ENCODE measurements at places on chromosomes 4 and X. TPM values are rescaled to one million over a fixed set of nuclear protein-coding genes. Genes with fewer than 3 reads are reported as not detected.

The MAP7D2 gene
- 0.14 TPM for total RNA-seq

The GSX2 gene
- not detected for total RNA-seq

The SLC10A4 gene
- total RNA-seq: 0.27 TPM

The ARX gene
- total RNA-seq: not detected

The VSIG4 gene
- not detected for total RNA-seq

The SYNPO2 gene
- total RNA-seq: 0.27 TPM

The PABPC1L2A gene
- total RNA-seq: not detected

The CCDC160 gene
- not detected for total RNA-seq

The PASD1 gene
- not detected for total RNA-seq

The ERAS gene
- total RNA-seq: not detected

The NCAPG gene
- 139 TPM for total RNA-seq

The IDS gene
- total RNA-seq: 31.5 TPM

The UGT2B17 gene
- total RNA-seq: not detected

The SPANXD gene
- not detected for total RNA-seq

The PLAC1 gene
- total RNA-seq: 1.6 TPM

The LNX1 gene
- total RNA-seq: 1.8 TPM

The TMEM255A gene
- not detected for total RNA-seq

The GC gene
- total RNA-seq: not detected

The GRID2 gene
- not detected for total RNA-seq

The FGF13 gene
- total RNA-seq: 0.27 TPM

The PRRG3 gene
- not detected for total RNA-seq

The TMSB15A gene
- 6.0 TPM for total RNA-seq

The EFHC2 gene
- 0.07 TPM for total RNA-seq

The MED28 gene
- total RNA-seq: 16.5 TPM

The CXCL6 gene
- total RNA-seq: 2.9 TPM

The KDR gene
- 446 TPM for total RNA-seq

The FGFBP2 gene
- not detected for total RNA-seq

The BTC gene
- total RNA-seq: 0.13 TPM

The MAGEA2 gene
- total RNA-seq: not detected

The SLC25A53 gene
- total RNA-seq: 7.7 TPM

The ARFIP1 gene
- total RNA-seq: 52.2 TPM

The NSG1 gene
- 30.6 TPM for total RNA-seq

The ART3 gene
- total RNA-seq: not detected

The RNF212 gene
- total RNA-seq: 0.36 TPM

The SOX3 gene
- not detected for total RNA-seq

The KLHL2 gene
- total RNA-seq: 29.4 TPM

The ETNPPL gene
- 0.27 TPM for total RNA-seq

The HAND2 gene
- 13.7 TPM for total RNA-seq

The FNIP2 gene
- 21.0 TPM for total RNA-seq

The CNGA1 gene
- not detected for total RNA-seq

The CBLL2 gene
- not detected for total RNA-seq

The PTPN13 gene
- 7.2 TPM for total RNA-seq

The GPR82 gene
- not detected for total RNA-seq

The COX7B2 gene
- not detected for total RNA-seq

The CSAG2 gene
- total RNA-seq: not detected

The IQSEC2 gene
- total RNA-seq: 6.5 TPM

The CPLX1 gene
- 0.13 TPM for total RNA-seq

The CFI gene
- 39.3 TPM for total RNA-seq

The BEND2 gene
- total RNA-seq: not detected

Data from thoracic aorta endothelial cell (primary cell).